CD4-positive, CD25-positive, alpha-beta regulatory T cell (primary cell): ENCODE measurements at places on chromosomes 6 and 20. TPM values are rescaled to one million over a fixed set of nuclear protein-coding genes. Genes with fewer than 3 reads are reported as not detected.

GRCh38 chr20:43938932-43939761 is 24.5 kb downstream of the TOX2 start:
- H3K27me3 ChIP-seq, result no peaks in the 10 kb centered on the region
- no peak for DNase-seq
- H3K4me3 ChIP-seq, result no peak overlapping the region
- no peaks in the 10 kb centered on the region for H3K36me3 ChIP-seq

DNA sequence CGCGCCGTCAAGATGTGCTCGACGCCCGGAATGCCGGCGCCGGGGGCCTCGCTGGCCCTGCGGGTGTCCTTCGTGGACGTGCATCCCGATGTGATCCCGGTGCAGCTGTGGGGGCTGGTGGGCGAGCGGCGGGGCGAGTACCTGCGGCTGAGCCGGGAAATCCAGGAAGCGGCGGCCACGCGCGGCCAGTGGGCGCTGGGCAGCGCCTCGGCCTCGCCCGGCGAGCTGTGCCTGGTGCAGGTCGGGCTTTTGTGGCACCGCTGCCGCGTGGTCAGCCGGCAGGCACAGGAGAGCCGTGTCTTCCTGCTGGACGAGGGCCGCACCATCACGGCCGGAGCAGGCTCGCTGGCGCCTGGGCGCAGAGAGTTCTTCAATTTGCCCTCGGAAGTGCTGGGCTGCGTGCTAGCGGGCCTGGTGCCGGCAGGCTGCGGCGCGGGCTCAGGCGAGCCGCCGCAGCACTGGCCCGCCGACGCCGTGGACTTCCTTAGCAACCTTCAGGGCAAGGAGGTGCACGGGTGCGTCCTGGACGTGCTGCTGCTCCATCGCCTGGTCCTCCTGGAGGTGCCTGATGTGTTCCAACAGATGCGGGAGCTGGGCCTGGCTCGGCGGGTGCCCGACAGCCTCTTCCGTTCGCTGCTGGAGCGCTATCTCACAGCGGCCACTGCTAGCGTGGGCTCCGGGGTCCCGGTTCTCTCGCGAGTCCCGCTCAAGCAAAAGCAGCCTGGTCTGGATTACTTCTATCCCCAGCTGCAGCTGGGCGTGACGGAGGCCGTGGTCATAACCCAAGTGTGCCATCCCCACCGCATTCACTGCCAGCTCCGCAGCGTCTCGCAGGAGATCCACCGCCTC is 656 bp downstream of the TDRD6 start:
- no peak for DNase-seq
- H3K36me3 ChIP-seq, result no peaks in the 10 kb centered on the region
- H3K27ac ChIP-seq, result no peak overlapping the region
- H3K4me1 ChIP-seq, result no peaks in the 10 kb centered on the region
- no peaks in the 10 kb centered on the region for H3K27me3 ChIP-seq

GRCh38 chr6:47535316-47536225 is 58.0 kb downstream of the CD2AP start:
- no peaks in the 10 kb centered on the region for H3K27me3 ChIP-seq
- no peak for DNase-seq
- H3K4me1 ChIP-seq, result no peaks in the 10 kb centered on the region
- peaks cover 15% of the 10 kb centered on the region for H3K36me3 ChIP-seq

The HLA-DPB1 gene
- 293 TPM for polyA plus RNA-seq

DNA sequence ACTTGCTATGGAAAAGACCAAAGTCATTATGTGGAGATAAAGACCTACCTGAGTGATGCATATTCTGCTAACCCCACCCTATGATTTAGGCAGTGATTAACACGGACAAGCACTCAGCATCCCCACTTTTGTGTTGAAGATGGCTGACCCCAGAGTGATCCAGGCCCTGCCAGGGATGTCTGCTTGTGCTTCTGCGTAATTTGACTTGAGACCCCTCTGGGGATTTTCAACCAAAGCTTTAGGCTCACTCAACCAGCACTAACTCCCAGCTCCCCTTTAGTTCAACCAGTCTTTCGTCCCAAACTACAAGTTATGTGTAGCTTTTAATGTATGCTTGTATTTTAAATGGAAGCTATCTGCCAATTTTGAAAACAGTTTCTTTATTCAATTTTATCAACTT is 538.0 kb upstream of the ID4 start:
- H3K27me3 ChIP-seq, result no peaks in the 10 kb centered on the region
- no peak overlapping the region for H3K4me3 ChIP-seq
- H3K4me1 ChIP-seq, result no peaks in the 10 kb centered on the region
- DNase-seq, result no peak
- no peaks in the 10 kb centered on the region for H3K36me3 ChIP-seq

DNA sequence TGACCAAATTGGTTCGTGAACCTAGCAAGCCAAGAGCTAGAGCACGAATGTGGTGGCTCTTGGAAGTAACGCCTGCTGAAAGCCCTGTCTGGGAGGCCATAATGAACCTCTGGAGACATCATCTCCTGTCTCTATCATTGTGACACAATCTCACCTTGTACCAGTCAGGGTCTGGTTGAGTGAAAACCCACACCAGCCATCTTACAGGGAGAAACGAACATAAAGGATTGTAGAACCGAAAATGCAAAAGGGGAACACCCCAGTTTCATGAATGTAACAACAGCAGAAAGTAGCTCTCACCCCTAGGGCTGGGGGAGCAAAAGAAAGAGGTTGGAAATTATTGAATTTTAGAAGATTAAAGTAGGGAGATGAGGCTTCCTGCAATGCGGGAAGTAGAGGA is 50.9 kb upstream of the TAB2 start:
- H3K4me3 ChIP-seq, result no peak overlapping the region
- no peaks in the 10 kb centered on the region for H3K27me3 ChIP-seq
- H3K4me1 ChIP-seq, result peaks cover 41% of the 10 kb centered on the region
- H3K36me3 ChIP-seq, result no peaks in the 10 kb centered on the region
- DNase-seq, result no peak

The TEAD3 gene
- not detected for polyA plus RNA-seq

The E2F1 gene
- 0.48 TPM for polyA plus RNA-seq
